ENCODE measurements at places on chromosomes 5 and 9.

DNA sequence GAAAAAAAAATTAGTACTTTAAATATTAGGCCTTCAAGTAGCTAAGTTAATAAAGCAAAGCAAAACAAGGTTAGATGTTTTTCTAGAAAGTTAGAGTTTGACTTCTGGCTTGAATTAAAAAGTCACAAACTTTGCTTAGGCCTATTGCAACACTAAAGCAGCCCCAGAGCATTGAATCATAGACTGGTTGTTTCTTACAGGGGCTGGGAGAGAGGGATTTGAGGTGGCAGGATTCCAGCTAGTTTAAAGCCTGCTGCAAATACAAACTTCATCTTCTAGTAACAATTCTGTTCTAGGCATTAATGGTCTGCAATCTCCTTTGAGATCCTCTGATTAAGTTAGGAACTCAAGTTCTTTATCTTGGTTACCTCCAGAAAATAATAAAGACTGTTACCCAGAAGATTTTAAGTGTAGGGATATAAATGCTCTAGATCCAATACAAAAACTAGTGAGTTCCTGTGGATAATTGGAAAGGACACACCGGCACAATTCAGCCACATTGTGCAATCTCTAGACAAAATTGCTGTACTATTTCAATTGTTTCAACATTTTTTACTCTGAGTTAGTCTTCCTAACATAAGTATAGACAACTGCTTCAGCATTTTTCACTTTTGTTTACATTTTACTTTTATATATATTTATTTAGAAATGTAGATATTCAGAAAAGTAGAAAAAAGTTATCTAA lies 12.6 kb downstream of the OR13C5 start:
- no peak for DNase-seq

DNA sequence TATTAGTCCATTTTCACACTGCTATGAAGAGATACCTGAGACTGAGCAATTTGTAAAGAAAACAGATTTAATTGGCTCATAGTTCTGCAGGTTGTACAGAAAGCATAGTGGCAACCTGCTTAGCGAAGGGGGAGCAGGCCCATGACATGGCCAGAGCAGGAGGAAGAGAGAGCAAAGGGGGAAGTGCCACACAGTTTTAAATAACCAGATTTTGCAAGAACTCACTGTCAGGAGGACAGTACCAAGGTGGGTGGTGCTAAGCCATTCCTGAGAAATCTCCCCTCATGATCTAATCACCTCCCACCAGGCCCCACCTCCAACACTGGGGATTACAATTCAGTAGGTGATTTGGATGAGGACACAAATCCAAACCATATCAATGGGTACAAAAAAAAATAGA lies 16.8 kb upstream of the PCSK5 start:
- no peak for DNase-seq

DNA sequence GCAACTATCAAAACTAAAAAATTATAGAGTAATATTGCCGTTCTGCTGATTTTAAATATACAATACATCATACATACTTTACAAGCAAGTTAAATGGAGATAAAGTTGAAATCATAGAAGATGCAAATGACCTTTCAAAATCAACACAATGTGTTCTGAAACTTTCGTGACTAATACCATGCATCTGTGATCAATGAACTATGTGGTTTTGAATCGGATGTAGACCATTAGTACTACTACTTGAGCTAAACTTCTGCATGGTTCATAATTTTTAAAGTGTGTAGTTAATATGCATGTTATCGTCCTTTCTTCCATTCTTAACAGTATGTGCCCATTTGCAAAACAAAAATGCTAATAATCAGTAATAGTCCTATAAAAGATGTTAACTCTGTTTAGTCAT lies 11.3 kb upstream of the PHF2 start:
- DNase-seq = no peak

- DNase-seq = no peak
Measured at GRCh38 chr9:80707120-80707519, 982.2 kb downstream of the TLE1 start.

GRCh38 chr9:101977614-101978210 lies 239.3 kb upstream of the GRIN3A start:
- no peak for DNase-seq

- no peak for DNase-seq
Measured at GRCh38 chr9:92467041-92467440, 15.3 kb downstream of the ASPN start.

GRCh38 chr5:95915999-95916686 lies 45.5 kb downstream of the ELL2 start:
- no peak for DNase-seq

DNA sequence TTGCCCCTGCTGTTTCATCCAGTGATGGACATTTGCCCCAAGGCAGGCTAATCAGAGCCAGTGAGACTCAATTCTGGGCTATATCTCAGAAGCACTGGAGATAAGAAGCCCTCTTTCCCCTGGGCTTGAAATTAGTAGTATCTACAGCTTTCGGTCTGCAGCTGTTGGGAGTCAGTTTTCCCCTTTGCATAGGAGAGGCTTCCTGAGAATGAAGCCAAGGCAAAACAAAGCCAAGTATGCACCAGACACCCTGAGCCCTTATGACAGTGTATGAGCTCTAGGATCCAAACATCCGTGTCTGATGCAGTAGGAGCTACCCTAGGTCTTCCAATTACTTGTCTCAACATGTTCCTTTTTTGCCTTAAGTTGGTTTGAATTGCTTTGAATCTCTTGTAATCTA lies 79.2 kb upstream of the PANK3 start:
- DNase-seq = no peak

DNA sequence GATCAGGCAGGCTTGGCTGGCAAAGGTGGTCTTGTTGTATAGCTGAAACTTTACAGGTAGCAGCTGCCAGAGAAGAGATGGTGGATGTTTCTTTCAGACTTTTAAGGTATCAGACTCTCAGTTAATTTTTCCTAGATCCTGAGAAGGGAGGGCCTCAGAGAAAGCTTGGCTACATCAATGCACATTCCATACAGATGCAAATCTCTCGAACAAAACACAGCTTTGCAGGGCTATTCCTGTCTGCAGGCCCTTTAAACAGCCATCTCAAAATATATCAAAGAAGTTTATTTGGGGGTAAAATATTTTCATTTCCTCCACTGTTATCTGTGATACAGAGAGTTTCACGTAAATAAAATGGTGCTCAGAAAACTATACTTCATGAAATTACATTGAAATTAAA lies 1584.4 kb downstream of the EFNA5 start:
- DNase-seq = no peak

GRCh38 chr9:16720386-16720785 lies 150.1 kb downstream of the BNC2 start:
- DNase-seq = no peak

DNA sequence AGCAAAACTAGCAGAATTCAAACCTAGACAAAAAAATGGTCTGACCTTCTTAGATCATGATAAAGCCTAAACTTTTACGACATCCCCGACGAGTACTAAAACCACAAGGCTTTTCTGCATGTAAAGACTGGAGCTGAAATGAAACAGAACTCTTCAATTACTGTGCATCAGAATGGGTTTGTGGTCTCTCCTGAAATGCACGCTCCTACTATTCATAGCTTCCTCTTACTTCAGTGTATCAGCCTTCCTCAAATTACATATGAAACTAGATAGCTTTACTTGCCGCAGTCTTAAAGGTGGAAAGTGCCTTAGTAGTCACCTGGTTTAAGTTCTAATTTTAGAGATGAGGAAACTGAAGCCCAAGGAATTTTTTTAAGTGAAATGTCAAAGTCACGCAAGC lies 24.6 kb upstream of the MED10 start:
- no peak for DNase-seq

- no peak for DNase-seq
Measured at GRCh38 chr9:133370685-133371084, 5.2 kb downstream of the SURF4 start.

DNA sequence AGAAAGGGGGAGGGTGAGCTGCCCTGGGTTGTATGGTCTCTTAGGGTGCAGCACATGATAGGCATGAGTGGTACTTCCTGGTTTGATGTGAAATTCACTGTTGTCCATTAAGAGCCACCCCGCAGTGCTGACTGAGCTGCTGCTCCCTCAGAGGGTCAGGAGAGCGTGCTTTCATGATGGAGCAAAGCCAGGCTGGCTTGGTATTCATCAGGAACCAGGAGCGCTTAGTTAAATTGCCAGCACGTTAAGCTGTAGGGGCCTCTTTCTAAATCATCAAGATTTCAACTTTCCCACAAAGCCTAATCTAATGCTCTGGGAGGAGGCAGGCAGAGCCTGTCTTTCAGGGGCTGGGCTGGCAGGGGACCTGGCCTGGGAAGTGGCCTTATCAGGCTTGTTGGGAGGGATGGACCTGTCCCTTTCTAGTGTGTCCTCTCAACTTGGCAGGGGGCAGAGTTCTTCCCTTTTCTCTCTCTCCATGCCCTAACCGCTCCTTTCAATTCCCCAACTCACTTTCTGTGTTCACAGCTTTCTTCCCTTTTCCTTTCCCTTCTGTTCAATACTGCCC lies 7.9 kb downstream of the CYSTM1 start:
- no peak for DNase-seq

GRCh38 chr9:135485832-135486231 lies 6.2 kb downstream of the PPP1R26 start:
- DNase-seq = no peak

DNA sequence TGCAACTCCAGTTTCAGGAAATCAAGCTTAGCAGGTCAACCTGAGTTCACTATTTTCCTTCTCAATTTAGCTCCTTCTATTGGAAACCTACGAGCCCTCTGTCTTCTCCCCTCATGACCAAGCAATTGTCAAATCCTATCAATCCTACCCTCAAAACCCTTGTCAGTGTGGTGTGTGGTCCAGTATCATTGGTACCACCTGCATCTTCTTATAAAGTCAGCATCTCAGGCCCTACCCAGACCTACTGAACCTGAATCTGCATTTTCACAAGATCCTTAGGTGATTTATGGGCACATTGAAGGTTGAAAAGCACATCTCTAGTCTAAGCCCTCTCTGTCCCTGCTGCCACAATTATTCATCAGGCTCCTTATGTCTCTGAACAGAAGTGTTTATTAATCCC lies 77.6 kb upstream of the NR4A3 start:
- DNase-seq = no peak

All from ascending aorta (tissue), 2 donors.